SHP77 (cell line): ENCODE measurements at places on chromosomes 13 and 19.

DNA sequence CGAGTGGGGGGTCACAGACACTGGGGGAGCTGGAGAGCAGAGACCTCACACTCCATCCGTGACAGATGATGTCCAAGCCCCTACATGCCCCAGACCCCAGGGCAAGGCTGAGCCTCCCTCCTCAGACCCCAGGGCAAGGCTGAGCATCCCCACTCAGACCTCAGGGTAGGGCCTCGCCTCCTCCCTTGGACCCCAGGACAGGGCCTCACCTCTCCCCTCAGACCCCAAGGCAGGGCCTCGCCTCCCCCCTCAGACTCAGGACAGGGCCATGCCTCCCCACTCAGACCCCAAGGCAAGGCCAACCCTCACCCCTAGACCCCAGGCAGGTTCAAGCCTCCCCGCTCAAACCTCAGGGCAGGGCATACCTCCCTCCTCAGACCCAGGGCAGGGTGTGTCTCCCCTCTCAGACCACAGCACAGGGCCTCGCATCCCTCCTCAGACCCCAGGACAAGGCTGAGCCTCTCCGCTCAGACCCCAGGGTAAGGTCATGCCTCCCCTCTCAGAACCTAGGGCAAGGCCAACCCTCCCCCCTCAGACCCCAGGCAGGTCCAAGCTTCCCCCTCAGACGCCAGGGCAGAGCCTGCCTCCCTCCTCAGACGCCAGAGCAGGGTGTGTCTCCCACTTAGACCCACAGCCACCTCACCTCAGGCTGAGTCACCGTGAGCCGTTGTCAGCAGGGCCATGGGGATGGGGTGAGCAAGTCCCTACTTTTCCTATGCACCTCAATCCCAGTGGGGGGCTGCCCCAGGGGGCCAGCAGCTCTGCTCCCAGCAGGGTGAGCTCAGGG is 1.7 kb upstream of the S1PR4 start:
- DNase-seq = no peak

DNA sequence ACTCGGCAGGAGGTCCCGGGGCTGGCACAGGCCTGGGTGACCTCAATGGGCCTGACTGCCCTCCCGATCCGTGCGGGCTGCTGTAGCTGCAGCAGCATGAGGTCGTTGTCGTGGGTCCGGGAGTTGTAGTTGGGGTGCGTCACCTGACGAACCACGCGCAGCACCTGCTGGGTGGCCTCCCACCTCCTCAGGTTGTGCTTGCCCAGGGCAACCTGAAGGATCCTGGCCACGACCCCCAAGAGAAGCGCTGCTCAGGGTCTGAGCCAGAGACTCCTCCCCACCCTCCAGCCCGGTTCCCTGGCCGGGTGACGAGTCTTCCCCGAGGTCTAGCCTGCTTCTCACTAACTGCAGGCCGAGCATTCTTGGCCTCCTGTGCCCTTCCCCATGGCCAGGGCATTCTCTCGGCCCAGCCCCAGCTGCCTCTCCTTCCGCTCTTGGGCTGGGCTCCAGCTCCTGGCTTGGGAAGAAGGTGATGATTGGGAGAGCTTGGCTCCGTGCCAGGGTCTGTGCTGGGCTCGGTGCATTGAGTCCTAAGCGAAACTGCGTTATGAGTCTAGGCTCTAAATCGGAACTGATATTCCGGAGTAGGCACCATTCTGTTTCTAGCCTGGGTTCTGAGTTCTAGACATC is 3.1 kb downstream of the KLK14 start:
- peak; percentile 38 for DNase-seq

DNA sequence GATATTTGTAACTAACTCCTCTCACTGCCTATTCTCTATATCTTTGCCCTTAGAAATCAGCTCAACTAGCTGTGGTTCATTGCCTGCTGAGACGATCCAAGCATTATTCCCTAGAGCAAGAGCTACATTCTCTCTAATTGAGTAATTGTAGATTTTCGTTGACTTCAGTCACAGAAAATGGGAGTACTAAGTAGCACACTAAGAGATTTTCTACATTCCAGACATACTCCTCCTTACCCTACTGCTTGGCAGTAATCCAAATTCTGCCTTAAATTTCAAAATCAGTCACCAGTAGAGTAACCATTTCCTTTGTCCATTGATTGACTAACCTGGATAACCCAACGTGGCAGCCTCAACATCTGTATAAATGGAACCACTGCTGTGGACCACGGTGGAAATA is 1786.8 kb downstream of the SLITRK5 start:
- DNase-seq = no peak

DNA sequence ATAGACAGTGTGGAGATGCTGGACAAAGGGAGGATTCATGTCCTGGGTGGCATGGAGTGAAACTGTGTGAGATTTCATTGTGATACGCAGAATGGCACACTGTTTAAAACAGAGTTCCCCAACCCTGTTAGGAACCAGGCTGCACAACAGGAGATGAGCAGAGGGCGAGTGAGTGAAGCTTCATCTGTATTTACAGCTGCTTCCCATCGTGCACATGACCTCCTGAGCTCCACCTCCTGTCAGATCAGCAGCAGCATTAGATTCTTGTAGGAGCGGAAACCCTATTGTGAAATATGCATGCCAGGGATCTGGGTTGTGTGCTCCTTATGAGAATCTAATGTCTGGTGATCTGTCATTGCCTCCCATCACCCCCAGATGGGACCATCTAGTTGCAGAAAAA is 72.5 kb downstream of the RAP2A start:
- peak; percentile 83 for DNase-seq

GRCh38 chr13:27970382-27971235 is 1.5 kb upstream of the CDX2 start:
- no peak for DNase-seq

DNA sequence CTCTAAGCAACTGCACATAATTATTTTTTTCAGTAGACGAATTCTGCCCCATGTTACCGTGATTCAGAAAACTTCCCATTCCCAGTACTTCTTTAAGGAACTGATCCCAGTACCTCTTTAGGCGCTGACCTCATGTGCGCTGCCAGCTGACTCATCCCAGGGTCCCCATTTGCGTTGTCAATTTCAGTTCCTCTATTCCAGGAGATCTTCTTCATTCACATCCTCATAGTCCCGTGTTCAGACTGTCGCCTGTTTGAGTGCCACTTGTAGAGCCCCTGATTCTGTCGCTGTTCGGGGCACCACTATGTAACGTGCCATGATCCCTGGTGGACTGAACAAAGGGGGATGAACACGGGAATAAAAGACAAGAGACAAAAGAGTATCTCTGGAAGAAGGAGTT is 16.4 kb downstream of the FPR3 start:
- no peak for DNase-seq

GRCh38 chr19:6825076-6825774 is 52.7 kb downstream of the VAV1 start:
- DNase-seq = no peak

GRCh38 chr13:29162638-29163235 is 342.6 kb downstream of the MTUS2 start:
- DNase-seq = no peak

GRCh38 chr19:2255112-2255845 is 938 bp downstream of the JSRP1 start:
- no peak for DNase-seq

DNA sequence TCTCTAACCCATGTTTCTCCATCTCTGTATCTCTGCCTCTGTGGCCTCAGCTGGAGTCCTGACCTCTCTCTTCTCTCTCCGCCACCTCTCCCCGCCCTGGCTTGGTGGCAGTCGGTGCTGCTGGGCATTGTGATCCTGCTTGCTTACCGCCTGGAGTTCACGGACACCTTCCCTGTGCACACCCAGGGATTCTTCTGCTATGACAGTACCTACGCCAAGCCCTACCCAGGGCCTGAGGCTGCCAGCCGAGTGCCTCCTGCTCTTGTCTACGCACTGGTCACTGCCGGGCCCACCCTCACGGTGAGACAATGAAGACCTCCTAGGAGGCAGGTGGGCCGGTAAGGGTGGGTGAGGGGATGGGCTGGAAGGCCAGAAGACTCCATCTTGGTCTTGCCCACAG is 4.2 kb downstream of the PLPPR2 start:
- no peak for DNase-seq

- no peak for DNase-seq
These were observed 1.7 kb downstream of the UTP14C start for GRCh38 chr13:52026246-52026626.

DNA sequence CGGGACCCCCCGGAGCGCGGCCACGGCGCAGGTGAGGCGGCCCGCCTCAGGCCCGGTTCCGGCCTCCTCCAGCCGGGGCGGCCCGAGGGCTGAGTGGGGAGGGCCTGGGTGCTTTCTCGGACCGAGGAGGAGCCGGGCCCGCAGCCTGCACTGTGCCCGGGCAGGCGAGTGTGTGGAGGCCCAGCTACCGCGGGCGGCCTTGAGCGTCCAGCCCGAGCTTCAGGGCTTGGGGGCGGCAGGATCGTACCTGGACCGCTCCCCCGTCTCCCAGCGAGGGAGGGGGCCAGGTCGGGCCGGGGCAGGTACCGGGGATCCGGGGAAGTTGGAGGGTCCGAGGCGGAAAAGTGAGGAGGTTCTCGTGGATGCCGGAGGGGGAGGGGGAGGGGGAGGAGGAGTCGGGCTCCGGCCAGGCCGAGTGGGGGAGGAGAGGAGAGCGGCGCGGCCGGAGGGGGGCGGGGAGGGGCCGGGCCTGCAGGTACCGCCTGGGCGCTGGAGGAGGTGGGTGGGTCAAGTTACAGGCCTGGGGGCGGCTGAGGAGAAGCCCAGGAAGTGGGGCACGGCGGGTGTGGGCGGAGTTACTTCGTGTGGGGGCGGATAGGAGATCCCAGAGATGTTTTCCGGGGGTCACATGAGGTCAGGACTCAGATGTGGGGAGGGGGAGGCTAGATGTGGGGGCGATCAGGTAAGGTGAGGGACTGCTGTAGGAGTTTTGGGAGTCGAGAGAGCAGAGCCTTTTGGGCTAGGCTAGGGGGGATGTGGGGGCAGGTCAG is 545 bp downstream of the NACC1 start:
- peak; percentile 38 for DNase-seq

DNA sequence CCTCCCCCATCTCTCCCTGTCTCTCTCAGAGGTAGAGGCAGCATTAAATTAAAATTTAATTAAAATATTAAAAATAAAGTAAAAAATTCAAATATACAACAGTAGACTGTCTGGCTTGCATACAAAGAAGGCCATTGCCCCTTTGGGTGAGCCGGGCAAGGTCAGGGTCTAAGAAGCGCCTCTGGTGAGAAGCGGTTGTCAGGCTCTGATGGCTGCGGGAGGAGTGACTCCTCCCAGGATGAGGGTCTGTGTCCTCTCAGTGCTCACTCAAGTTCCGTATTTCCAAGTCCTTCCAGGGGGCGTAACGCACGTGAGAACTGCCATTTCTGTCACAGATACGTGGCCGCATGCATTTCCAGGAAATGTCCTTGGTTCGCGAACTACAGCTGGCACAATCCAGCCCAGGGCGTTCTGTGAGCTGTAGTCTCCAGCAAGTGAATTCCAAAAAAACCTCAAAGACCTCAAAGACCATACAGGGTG is 737 bp upstream of the ZNF181 start:
- DNase-seq = peak; percentile 67

GRCh38 chr19:10086591-10087192 is 575 bp downstream of the SHFL start:
- no peak for DNase-seq

- no peak for DNase-seq
These were observed 83.8 kb downstream of the MBD3L1 start for GRCh38 chr19:8915997-8916396.

GRCh38 chr13:32176696-32177095 is 138.5 kb downstream of the ZAR1L start:
- no peak for DNase-seq
